ENCODE measurements at places on chromosomes 3 and 15.

DNA sequence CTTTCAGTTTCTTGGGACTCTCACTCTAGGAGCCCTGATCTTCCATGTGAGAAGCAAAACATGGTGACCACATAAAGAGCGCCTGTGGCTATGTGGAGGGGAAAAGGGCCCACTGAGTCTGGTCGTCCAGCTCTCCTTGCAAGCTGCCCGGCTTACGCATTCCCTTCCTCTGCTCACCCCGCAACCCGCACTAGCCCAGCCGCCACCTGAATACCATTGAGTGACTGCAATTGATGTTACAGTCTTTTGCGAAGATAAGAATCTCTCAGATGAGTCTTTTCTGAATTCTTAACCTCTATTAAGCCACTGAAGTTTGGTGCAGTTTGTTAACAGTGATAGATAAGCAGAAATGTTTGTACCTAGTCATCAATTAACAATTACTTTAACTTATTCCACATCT lies 589.0 kb upstream of the DPPA4 start:
- H3K36me3 ChIP-seq, result no peaks in the 10 kb centered on the region
- no peaks in the 10 kb centered on the region for H3K27me3 ChIP-seq
- no peaks in the 10 kb centered on the region for H3K4me1 ChIP-seq
- H3K27ac ChIP-seq, result no peak overlapping the region
- H3K4me3 ChIP-seq, result no peak overlapping the region
- no peak for DNase-seq

- no peaks in the 10 kb centered on the region for H3K27me3 ChIP-seq
- peaks cover 3% of the 10 kb centered on the region for H3K36me3 ChIP-seq
- no peaks in the 10 kb centered on the region for H3K4me1 ChIP-seq
- H3K4me3 ChIP-seq, result no peak overlapping the region
- no peak overlapping the region for H3K27ac ChIP-seq
Measured at GRCh38 chr3:142009029-142009428, 132.6 kb downstream of the ATP1B3 start.

DNA sequence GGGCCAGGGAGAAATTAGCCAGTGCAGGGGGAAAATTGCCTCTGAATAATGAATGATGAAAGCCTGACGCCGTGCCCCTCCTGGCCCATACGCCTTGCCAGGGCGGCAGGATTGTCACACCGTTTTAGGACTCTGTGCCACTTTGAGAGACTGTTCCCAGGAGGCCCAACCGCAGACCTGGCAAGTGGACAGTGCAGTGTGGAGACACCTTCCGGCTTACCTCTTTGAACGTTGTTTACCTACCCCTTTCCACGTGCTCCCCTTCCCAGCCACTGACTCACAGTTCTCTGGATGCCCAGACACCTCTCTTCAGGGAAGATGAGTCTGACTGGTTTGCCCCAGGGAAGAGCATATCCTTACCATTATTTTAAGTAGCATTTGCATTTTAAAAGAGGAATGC lies 84.0 kb upstream of the PXYLP1 start:
- H3K36me3 ChIP-seq, result no peaks in the 10 kb centered on the region
- no peaks in the 10 kb centered on the region for H3K4me1 ChIP-seq
- H3K27me3 ChIP-seq, result peaks cover 3% of the 10 kb centered on the region
- DNase-seq, result no peak
- H3K27ac ChIP-seq, result no peak overlapping the region

DNA sequence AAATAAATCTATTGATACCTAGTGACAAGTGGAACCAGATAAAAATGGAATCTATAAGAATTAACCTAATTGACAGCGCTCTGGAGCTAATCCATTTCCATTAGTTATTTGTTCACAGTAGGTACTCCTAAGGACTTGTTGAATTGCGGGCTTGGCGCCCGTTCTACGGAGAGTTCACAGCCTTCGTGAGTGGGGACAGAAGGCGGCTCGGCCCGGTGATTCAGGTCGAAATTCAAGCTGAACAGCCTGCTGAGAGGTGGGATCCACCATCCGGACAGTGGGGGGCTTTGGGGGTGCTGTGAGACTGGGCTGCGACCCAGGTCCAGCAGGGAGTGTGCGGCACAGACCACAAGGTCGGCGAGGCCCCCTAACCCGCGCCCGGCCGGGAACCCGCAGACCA lies 779 bp upstream of the CTNNB1 start:
- H3K36me3 ChIP-seq, result no peaks in the 10 kb centered on the region
- DNase-seq, result no peak
- peak overlapping the region; percentile 98 for H3K4me3 ChIP-seq
- peaks cover 2% of the 10 kb centered on the region for H3K4me1 ChIP-seq
- no peaks in the 10 kb centered on the region for H3K27me3 ChIP-seq

- H3K27ac ChIP-seq, result no peak overlapping the region
- H3K4me3 ChIP-seq, result no peak overlapping the region
- no peak for DNase-seq
- H3K4me1 ChIP-seq, result no peaks in the 10 kb centered on the region
Measured at GRCh38 chr3:114078126-114078525, 21.6 kb downstream of the QTRT2 start.

All from large intestine (tissue), 12 donors.